ENCODE measurements at places on chromosomes 2 and 18.

DNA sequence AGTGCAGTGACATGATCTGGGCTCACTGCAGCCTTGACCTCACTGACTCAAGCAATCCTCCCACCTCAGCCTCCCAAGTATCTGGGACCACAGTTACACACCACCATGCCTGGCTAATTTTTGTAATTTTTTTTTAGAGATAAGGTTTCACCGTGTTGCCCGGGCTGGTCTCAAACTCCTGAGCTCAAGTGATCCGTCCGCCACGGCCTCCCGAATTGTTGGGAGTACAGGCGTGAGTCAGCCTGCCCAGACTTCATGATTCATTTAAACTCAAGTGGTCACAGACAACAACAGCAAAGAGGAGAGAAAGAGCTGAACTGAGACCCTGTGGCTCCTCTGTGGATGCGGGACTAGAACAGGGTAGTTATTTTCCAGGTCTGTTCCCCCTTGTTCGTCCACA is 83.0 kb downstream of the TSHZ1 start:
- DNase-seq: no peak

DNA sequence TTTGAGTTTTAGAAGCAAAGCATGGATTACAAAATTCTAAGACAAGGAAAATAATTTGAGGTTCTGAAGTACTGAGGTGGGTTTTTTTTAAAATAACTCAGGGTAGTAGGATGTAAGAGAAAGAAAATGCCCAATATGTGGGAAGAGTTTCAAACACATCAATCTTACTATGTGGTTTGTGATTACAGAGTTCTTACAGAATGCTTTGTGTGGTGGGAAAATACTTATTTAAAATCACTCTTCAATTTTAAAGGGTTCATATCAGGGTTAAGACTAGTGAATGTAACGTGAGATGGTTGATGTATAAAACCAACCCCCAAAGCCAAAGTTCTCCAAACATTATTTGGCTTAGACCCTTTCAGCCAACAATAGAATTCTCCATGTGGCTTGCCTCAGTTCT is 173.5 kb downstream of the UBE2E3 start:
- no peak for DNase-seq

DNA sequence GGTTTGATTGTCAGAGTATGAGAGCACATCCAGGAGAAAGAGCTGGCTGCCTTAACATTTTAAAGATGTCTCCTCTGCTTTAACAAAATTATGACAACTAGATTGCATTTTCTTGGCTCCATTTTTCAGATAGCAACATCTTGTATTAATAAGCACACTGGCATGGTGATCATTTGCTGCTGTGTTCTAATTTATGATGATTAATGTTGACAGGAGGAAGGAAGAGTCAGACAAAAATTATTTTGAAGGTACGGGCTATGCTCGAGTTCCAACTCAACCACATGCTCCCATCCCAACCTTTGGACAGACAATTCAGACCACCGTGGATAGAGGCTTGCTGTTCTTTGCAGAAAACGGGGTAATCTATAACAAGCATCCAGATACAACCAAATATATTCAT is 98.2 kb upstream of the TTC39C start:
- no peak for DNase-seq

DNA sequence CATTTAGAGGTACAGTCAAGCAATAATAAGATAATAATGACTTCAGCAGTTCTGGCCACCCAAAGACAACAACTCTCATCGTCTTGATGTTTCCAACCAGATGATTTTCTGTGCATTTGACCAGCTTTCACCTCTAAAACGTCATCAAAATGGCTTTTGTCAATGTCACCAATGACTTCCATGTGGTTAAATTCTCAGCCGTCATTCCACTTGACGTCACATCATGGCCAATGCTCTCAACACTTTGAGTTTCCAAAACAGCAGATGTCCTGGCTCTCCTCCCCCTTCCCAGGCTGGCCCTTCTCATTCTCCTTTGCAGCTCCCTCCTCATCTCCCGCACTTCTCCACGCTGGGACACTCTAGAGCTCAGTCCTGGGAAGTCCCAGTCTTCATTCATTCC is 258.3 kb downstream of the BCL2 start:
- DNase-seq: no peak

GRCh38 chr2:27131429-27131828 is 3.0 kb downstream of the PREB start:
- DNase-seq: no peak

GRCh38 chr2:233064530-233065199 is 4.5 kb downstream of the INPP5D start:
- DNase-seq: no peak

GRCh38 chr2:179460181-179460929 is 195.7 kb upstream of the SESTD1 start:
- no peak for DNase-seq

DNA sequence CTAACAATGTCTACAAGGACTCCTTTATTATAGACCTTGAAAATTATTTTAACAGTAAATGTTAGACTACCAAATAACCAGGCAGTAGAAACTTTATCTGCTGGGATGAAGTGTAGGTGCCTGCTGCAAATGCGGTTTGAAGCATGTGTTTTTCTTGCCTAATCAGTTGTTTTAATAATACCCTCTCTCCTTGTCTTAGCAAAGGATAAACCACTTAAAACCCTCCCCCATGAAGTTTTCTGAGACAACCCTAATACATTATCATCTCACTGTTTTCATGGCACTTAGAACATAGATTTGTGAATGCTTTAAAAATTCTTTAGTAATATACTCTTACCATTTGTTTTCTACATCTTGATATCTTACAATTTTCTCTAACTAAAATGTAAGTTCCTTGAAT is 98.6 kb downstream of the ASXL3 start:
- DNase-seq: no peak

DNA sequence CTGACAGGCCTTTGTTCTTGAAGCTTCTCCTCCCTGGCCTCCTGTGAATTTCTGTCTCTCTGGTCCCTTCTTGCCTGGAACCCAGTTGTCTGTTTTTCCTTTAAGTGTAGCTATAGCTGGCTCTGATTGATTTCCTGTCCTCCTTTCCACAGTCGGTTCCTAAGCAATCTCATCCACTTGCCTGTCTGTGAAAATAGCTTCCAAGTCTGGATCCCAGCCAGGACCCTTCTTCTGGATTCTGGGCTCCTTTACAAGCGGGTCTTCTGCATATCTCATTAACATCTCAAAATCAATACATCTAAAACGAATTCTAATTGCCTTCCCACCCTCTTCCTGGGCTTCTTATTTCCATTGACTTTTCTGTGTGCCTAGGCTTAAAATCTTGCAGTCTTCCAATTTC is 124.9 kb downstream of the DAW1 start:
- DNase-seq: no peak

- DNase-seq: no peak
Observed at GRCh38 chr2:151551556-151551955, 141.9 kb downstream of the RIF1 start.

- DNase-seq: no peak
Observed at GRCh38 chr2:100186126-100186525, 43.7 kb upstream of the AFF3 start.

- DNase-seq: no peak
Observed at GRCh38 chr2:98552499-98553179, 55.7 kb downstream of the COA5 start.

- DNase-seq: no peak
Observed at GRCh38 chr18:5606951-5607350, 63.2 kb upstream of the EPB41L3 start.

GRCh38 chr2:127594116-127594591 is 51.8 kb upstream of the GPR17 start:
- DNase-seq: no peak

DNA sequence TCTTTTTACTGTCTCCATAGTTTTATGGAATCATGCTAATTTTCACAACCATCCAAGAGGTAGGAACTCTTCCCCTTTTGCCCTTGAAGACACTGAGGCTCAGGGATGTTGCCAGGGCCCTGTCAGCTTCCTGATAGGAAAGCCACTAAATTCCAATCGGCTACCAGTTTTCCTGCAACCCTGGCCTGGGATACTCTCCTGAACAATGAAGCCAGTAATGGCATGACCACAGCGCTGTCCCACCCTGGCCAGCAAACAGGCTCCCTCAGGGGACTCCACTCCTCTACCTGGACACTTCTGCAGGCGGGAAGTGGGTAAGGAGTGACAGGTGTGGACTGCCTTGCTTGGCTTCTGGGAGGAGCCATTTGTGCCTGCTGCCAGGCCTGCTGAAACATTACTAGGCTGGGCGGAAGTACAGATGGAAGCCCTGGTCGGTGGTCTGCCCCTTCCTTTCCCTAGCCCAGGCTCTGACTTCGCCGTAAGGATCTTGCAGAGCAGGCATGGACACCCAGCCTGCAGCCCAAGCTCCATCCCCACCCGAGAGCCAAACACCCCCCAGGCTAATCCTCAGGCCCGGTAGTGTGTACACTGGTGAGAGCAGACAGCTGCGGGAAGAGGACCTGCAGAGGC is 78.8 kb upstream of the SMAD2 start:
- DNase-seq: no peak

- no peak for DNase-seq
Observed at GRCh38 chr2:618422-618990, 58.7 kb downstream of the TMEM18 start.

GRCh38 chr18:73728657-73729056 is 419.0 kb downstream of the FBXO15 start:
- DNase-seq: no peak

DNA sequence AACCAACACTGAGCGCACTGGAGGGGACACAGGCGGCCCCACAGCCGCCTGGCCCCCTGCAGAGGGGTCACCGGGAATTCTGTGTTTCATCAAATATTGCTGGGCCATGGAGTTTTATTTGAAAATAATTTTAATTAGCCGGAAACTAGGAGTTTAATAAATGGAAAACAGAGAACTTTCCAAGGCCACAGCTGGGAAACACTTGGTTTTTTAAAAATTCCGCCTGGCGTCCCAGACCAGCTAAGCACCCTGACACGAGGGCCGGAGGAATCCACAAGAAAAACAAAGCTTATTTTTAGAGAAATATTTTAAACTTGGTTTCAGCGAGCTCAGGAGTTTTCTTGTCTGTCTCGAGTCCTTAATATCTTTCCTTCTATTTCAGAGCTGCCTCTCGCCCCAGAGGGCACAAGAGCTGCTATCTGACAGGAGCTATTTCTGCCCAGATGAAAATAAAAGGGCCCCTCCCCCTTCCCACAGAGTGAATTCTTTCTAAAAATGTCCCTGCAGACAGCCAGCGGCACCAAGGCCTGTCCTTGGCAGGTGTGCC is 8.2 kb downstream of the ZFP36L2 start:
- DNase-seq: no peak

DNA sequence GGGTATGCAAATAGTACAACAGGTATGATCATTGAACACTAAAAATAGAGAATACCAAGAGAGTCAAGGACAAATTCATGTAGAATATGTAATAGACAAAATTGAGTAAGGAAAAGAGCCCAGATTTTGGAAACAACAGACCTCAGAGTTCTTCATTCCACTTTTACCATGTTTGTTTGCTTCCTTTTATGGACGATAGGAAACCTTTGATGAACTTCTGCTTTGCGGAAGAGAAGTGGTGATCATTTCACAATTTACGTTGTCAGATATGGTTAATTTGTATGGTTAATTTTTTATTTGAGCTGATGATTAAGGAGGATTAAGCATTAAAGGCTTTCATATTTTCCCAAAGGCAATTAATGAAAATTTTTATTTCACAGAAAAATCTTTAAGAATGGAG is 16.3 kb downstream of the MARCHF7 start:
- DNase-seq: no peak

- DNase-seq: peak; percentile 7
Observed at GRCh38 chr2:138536302-138536701, 34.7 kb downstream of the SPOPL start.

DNA sequence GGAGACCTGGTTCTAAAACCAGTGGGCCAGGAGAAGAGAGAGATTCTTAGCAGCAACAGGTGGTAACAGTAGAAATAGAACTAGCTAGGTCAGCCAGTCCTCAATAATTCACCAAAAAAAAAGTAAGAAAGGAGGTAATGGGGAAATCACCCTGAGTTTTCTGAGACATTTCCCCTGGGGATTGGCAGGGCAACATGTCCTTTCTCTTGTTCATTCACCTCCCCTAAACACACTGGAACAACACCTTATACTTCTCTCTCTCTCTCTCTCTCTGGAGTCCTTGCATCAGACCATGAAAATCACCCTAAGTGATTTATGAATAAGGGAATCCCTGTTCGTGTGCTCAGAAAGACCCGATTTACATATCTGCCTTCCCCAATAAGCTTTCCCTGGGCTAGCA is 64.8 kb downstream of the COX7A2L start:
- no peak for DNase-seq

DNA sequence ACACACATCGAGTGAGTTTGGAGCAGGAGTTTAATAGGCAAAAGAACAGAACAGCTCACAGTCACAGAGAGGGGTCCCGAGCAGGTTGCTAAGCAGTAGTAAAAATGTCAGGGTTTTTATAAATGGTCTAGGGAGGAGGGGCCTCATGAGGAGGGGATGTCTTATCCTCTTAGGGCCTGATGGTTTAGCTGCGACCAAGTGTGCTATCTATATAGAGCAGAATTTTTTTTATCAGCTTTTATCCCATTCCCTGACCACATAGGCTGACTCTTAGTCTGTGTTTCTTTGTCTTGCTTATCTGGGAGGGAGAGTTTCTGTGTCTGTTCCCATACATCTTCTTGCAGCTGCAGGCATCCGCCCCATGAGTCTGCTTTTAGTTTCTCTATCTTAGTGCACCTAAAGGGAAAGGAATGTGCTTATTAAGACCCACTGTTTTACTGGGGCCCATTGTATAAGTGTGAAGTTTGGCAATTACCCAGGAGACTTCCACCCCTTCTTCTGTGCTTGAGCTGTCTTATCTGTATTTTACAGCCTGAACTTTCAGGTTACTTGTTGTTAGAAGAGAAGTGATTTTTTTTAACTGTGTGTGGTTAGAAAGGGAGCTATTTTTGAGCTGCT is 30.4 kb upstream of the GMCL1 start:
- peak; percentile 84 for DNase-seq

DNA sequence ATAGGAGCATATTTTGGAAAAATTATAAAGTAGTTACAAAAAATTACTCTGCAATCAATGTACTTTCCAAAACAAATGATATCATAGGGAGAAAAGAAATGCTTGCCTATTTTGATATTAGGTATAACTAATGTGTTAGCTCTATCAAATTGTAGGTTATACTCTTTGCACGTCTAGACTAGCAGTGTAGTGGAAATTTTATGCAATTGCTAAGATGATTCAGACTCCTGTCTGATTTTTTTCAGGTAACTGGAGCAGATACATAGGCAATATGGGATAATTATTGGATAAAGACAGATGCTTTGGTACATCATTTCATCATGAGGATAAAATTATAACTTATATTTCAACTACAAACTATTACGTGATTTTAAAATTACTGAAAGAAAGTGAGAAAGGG is 918.3 kb downstream of the EPHA4 start:
- no peak for DNase-seq

DNA sequence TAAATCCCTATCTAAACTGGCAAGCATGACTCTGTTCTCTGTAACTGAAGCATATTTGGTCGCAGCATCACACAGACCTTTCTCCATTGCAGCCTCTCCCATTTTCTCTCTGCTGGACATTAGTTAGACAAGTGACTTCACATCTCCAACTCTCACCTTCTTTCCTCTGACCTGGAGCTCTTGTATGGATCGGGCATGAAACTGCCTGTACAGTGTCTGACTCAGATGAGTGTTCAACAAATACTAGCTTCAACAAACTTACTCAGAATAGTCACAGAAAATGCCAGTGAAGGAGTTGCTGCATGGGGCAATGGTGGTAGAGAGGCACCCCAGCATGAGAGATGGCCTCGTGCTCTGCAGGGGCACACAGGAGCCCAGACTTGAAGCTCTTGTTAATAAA is 104.7 kb upstream of the COPS8 start:
- no peak for DNase-seq

- no peak for DNase-seq
Observed at GRCh38 chr2:105797298-105797819, 52.6 kb downstream of the NCK2 start.

Data from left kidney (tissue), 8 donors.